ENCODE measurements at places on chromosomes 11 and 22.
A peak's percentile ranks its signal among the peaks of the same experiment; 100 is the strongest.

- DNase-seq: no peak
Measured at GRCh38 chr11:19651653-19652052, 61.0 kb upstream of the NAV2 start.

- DNase-seq: no peak
Measured at GRCh38 chr11:121329781-121330395, 37.3 kb downstream of the SC5D start.

DNA sequence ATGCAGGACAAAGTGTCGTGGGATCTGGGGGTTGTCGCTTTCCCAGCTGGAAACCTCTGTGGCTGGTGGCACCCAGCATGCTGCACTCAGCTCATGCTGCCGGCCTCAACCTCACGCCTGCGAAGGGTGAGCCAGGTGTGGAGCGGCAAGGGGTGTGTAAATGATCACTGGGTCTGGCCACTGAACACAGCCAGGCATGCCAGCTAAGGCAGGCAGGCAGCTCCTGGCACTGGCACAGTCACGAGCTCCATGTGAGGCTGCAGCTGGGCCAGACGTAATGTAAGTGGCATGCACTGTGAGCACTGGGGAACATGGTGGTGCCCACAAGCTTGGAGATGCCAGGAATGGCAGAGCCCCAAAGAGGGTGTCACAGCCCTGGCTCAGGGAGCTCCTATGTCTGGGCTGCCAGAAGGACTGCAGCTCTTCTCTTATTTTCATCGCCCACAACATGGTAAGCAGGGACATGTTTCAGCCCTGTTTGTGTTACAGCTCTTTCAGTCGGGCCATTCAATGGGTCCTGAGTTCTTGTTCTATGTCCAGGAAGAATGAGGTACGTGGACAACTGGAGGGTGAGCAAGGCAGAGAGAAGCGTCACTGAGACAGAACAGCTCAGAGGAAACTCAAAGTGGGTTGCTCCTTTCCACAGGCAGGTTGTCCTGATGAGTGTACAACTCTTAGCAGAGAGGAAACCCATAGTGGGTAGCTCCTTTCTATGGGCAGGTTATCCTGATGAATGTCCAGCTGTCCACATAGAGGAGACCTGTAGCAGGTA is 403.8 kb downstream of the CNTN5 start:
- DNase-seq: no peak

DNA sequence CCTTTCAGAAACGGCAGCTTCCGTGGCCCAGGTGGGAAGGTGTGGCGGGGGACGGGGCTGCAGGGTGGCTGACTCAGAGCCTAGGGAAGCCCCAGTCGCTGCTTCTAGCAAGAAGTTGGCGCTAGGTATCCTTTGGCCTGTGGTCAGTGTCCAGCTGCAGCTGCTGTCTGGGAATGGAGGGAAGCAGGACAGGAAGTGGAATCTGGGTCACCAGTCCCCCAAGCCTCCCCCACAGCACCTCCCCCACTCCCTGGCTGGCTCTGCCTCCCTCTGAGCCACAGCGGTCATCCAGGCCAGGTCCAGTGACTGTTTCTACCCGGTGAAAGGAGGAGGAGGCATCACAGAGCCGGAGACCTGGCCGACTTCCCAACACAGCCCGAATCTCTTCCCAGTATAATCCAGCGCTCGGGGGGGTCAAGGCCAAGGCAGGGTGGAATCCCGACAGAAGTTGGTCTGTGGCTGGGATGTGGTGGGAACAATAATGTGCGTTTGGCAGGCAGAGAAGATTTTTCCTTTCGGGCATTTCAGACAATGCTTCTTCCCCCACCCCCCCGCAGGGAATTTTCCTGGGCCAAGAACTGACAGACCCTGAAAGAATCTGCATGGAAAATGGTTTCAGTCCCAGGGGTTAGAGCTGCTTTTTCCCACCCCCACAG is 45.1 kb downstream of the C11orf96 start:
- peak; percentile 96 for DNase-seq

DNA sequence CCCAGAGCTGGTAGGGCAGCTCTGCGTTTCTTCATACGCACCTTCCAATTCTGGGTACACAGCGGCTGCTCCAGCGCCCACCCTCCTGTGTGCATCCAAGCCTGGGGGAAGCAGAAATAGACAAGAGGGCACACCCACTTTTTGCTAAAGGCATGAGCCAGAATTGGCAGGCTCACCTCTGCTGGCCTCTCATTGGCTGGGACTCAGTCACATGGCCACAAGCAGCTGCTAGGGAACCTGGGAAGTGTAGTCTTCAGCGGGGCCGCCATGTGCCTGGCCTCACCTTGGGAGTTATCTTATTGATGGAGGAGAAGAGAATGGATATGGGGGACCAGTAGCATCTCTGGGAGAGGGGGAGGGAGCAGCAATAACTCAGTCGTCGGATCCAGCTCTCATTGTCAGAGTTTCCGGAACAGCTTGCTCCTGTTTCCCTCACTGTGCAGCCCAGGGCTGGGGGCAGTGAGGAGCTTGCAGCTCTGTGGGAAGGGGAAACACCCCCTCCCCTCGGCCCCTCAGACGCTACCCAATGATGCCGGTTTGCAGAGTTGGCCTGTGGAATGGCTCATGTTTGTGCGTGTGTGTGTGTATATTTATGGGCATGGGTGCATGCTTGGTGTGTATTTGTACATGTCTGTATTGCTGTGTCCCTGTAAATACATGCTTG is 11.8 kb upstream of the MIEF1 start:
- DNase-seq: peak; percentile 56

GRCh38 chr22:27252282-27253049 is 549.1 kb downstream of the MN1 start:
- DNase-seq: peak; percentile 79

- no peak for DNase-seq
Measured at GRCh38 chr11:57237204-57237681, at the start of gene APLNR. TSS of gene APLNR (minus strand) at chr11:57237250. CDS start at chr11:57237004, 246 bp downstream.

GRCh38 chr22:20146777-20147176 is 4.1 kb downstream of the CCDC188 start:
- no peak for DNase-seq

DNA sequence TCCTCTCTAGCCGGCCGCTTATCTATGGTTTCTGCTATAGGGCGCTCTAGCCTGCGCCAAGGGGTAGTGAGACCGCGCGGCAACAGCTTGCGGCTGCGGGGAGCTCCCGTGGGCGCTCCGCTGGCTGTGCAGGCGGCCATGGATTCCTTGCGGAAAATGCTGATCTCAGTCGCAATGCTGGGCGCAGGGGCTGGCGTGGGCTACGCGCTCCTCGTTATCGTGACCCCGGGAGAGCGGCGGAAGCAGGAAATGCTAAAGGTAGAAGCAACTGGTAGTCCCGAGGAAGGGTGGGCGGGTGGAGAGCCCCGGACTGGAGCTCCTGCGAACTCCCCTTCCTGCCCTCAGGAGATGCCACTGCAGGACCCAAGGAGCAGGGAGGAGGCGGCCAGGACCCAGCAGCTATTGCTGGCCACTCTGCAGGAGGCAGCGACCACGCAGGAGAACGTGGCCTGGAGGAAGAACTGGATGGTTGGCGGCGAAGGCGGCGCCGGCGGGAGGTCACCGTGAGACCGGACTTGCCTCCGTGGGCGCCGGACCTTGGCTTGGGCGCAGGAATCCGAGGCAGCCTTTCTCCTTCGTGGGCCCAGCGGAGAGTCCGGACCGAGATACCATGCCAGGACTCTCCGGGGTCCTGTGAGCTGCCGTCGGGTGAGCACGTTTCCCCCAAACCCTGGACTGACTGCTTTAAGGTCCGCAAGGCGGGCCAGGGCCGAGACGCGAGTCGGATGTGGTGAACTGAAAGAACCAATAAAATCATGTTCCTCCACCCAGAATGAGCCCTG is at the start of the genes LBHD1 and UQCC3:
LBHD1 (minus strand) TSS at position 660 of the 782 bp plus-strand sequence. CDS start 2,236 bp downstream, outside the sequence.
UQCC3 (plus strand) TSS at position 66 of the 782 bp plus-strand sequence; CDS start at position 139, 73 bp downstream.
- DNase-seq: peak; percentile 73

GRCh38 chr22:45998638-45999378 is 21.8 kb upstream of the WNT7B start:
- no peak for DNase-seq

DNA sequence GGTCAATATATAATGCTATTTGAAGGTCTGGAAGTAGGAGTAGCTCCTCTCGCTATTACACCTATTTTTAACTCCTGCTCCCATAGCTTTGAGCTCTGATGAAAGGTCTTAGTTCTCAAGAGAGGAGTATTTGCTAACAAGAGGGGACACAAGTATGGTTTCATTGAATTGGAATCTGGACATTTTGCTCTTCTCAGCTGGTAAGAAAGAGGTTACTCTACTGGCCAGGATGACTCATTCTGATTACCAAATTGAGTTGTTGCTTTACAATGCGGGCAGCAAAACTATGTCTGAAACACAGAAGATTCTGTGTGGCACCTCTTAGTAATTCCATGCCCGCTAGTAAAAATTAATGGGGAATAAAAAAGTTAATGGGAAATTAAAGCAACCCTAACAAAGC is 63.6 kb upstream of the EP300 start:
- peak; percentile 80 for DNase-seq

- no peak for DNase-seq
Measured at GRCh38 chr11:46389450-46390330, 1.9 kb downstream of the CHRM4 start.

- DNase-seq: no peak
Measured at GRCh38 chr11:3611976-3612678, 29.7 kb downstream of the ART5 start.

GRCh38 chr22:20625270-20625669 is 117.9 kb downstream of the MED15 start:
- DNase-seq: no peak

GRCh38 chr11:93000511-93001476 is 31.3 kb downstream of the MTNR1B start:
- peak; percentile 60 for DNase-seq

- no peak for DNase-seq
Measured at GRCh38 chr11:119307219-119307618, 9.7 kb downstream of the MCAM start.

DNA sequence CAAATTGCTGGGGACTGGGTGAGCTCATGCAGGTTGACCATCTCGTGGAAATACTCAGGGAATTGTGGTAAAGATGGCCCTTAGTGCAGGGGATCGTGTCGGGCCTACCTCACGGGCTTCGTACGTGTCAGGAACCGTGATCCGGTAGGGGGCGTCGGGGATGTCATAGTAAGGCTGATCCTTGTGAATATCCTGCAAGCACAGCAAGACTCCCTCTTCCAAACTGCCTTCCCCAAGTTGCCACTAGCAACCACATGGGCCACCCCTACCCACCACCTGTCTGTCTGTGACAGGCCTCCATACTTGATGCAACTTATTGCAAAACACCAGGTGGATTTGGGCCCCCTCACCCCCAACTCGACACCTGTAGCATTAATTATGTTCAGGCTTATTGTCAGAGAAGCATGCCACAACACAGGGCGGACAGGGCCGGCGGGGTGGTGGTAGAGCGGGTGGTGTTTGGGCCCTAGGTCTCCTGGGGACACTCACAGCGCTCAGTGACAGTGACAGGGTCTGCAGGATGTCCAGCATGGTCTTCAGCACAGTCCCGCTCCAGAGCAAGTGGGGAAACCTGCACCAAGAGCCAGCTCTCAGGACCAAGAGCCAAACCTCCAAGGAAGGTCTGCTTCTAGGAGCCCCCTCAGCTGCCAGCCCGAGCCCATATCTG is 22.6 kb upstream of the SERPIND1 start:
- DNase-seq: no peak

- DNase-seq: peak; percentile 46
Measured at GRCh38 chr11:43937434-43938411, 4.7 kb upstream of the C11orf96 start.

DNA sequence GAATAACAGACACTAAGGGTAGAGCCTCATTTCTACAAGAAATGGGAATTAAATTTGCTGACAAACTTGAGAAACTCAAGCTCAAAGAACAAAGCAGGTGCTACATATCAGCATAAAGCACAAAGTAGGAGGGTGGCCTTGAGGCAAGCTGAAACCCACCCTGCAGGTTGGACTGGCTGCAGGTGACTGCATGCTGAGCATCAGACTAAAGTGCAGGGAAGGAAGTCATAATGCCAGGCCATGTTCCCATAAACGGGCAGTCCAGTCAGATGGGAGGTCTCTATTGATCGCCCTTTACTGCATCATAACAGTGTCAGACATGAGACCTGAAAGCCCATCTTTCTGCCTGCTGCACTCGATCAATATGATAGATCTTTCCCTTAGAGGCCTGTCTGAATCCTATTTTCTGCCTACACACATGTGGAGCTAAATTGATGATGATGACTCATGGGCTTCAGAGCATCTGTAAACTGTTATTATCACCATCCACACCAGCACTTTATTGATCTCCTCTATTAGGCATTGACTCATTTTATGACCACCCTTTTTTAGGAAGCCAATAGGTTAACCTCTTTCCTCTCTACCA is 224.5 kb upstream of the DDI1 start:
- no peak for DNase-seq
